Ascending aorta (tissue), 2 donors: ENCODE measurements at places on chromosomes 16 and 17.

DNA sequence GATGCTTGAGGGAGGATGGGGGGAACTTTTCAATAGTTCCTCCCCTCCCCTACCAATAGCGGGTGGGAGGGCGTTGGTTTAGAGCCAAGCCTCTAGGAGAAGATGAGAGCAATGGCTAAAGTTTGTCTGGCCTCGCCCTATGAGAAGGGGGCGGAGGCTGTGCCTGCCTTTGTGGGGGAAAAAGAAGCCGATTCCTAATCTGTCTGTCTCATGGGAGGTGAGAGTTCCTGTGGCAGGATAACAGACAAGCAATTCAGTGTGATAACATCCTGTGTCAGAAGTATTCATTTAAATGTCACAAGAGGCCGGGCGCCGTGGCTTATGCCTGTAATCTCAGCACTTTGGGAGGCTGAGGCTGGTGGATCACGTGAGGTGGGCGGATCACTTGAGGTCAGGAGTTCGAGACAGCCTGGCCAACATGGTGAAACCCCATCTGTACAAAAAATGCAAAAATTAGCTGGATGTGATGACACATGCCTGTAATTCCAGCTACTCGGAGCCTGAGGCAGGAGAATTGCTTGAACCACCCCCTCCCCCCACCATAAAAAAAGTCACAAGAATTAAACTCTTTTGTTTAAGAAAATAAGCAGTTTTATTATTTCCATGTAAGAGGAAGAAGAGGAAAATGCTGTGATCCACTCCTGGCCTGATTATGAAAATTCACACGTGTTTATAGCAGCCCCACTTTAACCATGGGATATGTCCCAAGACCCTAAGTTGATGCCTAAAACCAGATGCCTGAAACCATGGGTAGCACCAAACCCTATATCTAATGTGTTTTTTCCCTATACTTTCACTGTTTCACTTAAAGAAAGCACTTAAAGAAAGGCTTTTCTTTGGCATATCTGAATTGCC is 1.7 kb downstream of the SLFN5 start:
- peak; percentile 91 for DNase-seq

GRCh38 chr16:24996301-24996700 is 18.9 kb downstream of the ARHGAP17 start:
- no peak for DNase-seq

DNA sequence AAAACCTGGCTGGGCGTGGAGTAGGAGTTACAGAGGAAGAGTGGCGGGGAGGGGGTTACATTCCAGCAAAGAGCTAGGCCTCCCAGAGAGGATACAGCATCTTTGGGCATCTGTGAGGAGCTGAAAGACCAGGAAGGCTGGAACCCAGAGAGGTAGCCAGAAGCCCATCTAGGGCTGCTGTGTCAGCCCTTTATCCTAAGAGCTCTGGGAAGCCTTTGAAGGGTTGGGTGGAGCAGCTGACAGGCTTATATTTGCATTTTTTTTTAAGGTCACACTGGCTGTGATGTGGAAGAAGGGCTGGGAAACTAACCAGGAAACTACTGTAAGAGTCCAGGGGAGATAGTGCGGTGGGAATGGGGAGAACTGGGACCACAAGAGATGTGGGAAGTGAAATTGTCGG is 6.8 kb upstream of the CNOT1 start:
- no peak for DNase-seq

DNA sequence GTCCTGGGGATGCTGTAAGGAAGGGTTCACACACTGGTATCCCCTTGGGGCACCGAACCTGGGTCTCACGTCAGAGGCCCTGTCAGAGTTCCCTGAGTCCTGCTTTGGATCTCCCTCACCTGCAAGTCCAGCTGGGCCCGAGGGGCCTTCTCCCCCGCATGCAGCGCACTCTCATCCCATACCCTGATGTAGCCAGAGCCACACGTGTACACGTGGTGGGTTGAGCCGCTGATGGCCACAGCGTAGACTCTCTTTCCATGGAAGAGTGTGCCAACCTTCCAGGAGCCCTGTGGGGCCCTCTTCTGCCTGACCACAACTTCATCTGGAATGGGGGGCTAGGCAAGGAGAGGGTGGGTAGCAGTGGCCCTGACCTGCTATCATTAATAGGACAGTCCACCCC is 9.9 kb downstream of the TLE7 start:
- no peak for DNase-seq

GRCh38 chr16:2856061-2856670 is 1.8 kb downstream of the PRSS22 start:
- DNase-seq, result no peak

GRCh38 chr16:21524068-21524751 is 75.2 kb upstream of the METTL9 start:
- no peak for DNase-seq

GRCh38 chr17:19262650-19263631 is 25.8 kb downstream of the EPN2 start:
- DNase-seq, result no peak

DNA sequence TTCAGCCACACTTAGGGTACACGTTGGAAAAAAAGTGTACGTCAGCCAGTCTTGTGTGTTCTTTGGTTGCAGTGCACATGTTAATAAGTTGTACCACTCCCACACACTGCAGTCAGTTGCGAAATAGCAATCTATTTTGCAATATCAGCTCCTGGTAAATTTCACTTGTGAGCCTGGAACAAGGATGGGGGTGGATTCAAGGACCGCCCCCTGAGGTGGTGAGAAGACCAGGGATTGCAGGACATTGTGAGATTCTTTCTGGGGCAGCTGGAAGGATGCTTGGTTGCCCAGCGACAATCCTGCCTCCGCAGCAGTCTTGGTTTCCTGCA is 78.6 kb upstream of the ZFHX3 start:
- no peak for DNase-seq

- no peak for DNase-seq
Observed at GRCh38 chr17:3966720-3967363, 2.6 kb upstream of the ATP2A3 start.

DNA sequence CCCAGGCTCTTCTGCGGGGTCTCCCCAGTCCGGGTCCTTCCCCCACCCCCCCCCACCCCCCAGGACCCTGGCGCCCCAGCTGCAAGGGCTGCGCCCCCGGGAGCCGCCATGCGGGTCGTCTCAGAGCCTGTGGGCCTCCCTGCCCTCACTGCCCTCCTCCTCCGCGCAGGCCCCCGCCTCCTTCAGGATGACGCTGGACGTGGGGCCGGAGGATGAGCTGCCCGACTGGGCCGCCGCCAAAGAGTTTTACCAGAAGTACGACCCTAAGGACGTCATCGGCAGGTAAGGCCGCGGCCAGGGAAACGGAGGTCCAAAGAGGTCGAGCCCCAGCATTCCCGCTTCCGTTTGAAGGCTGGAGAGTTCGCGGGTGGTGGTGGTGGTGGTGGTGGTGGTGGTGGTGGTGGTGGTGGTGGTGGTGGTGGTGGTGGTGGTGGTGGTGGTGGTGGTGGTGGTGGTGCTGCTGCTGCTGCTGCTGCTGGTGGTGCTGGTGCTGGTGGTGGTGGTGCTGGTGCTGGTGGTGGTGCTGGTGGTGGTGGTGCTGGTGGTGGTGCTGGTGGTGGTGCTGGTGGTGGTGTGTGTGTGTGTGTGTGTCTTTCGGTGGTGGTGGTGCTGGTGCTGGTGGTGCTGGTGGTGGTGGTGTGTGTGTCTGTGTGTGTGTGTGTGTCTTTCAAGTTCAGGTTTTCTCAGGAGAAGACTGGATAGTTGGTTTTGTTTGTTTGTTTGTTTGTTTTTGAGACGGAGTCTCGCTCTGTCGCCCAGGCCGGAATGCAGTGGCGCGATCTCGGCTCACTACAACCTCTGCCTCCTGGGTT is 615 bp downstream of the PHKG2 start:
- no peak for DNase-seq

- no peak for DNase-seq
Observed at GRCh38 chr17:5283571-5284315, 1.7 kb downstream of the RABEP1 start.

GRCh38 chr16:87968541-87968940 is 17.3 kb downstream of the BANP start:
- DNase-seq, result no peak

GRCh38 chr16:68234188-68235107 is 1.5 kb downstream of the ESRP2 start:
- no peak for DNase-seq

DNA sequence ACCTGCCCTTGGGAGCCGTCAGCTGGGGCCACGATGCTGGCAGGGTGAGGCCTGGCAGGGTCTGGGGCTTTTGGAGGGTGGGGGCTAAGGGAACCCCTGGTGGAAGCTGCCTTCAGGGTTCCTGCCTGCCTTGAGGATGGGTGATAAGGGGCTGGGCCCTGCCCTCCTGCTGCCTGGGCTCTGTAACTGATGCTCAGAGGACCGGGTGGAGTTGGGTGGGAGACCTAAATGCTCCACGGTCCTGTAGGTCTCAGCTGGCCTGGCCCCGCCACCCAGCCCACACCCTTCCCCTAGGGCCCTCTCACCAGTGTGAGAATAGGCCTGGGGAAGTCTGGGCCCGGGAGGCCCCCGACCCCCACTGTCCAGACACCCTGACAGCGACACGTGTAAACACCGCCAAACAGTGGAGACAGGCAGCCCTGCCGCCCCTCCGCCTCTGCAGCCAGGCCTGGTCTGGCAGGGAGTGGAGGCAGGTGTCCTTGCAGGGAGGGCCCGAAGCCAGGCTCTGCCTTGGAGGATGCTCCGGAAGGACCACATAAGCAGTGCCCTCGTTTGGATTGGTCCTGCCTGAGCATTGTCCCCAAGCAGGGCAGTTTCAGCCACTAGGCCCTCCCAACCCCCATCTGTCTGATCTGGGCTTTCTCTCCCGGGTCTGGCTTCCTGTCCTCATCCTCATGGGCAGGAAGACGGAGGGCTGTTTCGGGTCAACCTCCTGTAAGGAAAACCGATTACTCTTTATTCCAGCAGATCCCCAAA is 6.5 kb upstream of the BAHCC1 start:
- DNase-seq, result no peak

DNA sequence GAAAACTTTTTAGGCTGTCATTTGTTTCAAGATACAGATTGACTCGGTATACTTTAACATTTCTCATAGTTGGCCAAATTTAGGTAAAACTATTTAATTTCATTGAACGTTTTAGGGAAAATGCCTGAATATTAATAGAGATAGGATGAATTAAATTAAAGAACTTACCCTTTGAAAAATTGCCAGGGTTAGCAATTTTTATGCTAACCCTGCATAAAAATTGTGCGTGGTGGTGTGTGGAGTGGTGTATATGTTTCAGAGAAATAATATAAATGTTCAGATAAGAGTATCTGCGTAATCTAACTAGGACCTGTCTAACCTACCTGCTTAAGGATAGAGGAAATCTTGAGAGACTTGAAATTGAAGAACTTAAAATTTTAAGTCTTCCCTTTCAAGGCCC is 21.4 kb downstream of the NF1 start:
- DNase-seq, result no peak

GRCh38 chr17:63961355-63962212 is 11.1 kb downstream of the SCN4A start:
- no peak for DNase-seq

DNA sequence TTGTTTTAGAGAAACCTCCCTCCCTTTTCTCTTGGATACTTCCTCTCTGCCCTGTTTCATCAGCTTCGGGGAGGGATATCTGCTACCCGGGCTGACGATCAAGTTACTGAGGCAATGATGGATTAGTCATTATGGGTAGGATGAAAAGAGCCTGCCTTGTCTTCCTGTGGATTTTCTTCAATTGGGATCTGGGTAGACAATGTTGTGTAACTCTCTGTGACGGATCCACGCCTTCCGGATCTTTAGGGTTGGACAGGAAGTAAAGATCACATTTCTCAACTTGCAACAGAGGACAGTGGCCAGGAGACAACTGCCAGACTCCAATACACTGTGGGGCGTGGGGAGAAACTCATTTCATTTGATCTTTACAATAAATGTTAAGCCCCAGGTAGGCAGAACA is 11.3 kb upstream of the CHST6 start:
- DNase-seq, result peak; percentile 72

GRCh38 chr16:77993111-77993985 is 29.0 kb upstream of the CLEC3A start:
- DNase-seq, result no peak

- no peak for DNase-seq
Observed at GRCh38 chr16:49961089-49961488, 63.9 kb upstream of the CNEP1R1 start.

DNA sequence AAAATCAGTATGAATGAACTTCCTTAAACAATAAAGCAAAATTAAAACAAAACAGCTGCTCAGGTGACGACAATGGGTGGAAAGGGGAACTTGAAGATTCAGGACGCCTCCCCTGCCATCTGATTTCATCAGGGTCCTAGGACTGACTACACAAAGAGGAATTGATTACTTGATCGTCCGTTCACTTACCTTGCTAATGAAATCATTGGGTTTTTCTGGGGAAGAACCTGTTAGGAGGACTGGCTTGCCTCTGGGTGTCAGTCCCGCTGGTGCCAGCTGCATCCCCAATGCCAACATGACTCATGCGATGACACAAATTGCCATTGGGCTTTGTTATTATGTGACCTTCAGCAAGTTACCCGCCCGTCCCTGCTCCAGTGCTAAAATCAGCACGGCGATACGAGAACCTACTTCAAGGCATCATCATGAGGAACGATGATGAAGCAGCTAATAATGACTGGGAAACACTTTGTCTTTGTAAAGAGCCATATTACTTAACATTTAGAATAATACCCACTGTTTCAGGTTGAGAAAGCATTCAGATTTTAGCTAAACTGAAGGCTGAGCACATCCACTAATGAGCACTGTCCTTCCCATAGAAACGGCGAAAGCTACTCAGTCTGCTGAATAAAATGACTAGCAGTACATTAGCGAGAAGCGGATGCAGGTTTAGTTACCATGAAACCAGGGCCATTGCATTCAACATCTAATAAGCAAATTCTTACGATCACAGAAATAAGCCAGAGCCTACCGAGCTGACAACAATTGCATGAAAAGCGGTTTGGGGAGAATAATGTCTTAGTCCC is 139.4 kb downstream of the ZFHX3 start:
- DNase-seq, result no peak

- DNase-seq, result peak; percentile 88
Observed at GRCh38 chr17:17021194-17021863, 20.9 kb upstream of the MPRIP start.

DNA sequence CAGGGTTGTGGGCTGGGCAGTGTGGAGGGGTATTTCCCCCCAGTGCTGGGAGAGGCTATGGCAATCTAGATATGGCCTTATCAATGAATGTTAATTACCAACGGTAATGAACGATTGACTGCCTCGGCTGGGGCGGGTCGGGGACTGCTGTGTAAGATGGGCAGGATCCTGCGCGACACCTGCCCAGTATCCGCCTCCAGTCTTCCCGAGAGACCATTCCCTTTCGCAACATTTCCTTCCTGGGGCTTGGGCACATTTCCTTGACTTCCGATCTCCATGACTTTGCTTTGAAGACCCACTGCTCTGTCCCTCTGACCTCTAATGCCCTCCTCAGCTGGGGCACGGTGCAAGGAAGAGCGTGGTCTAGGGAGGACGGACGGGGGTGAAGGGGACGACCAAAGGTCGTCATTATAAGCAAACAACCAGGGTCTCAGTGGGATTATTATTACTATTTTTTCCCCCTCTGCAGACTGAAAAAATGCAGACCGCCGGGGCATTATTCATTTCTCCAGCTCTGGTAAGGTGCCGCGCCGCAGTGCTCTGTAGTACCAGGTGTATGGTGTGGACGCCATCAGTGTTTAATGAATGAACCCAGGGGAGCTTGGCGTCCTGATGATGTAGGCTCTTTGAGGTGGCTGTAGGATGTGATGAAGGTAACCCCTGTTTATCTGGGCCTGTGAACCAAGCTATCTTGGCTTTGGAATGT is 506 bp downstream of the ATP5MC1 start:
- DNase-seq, result no peak
